ENCODE measurements at places on chromosomes 11 and 22. TPM values are rescaled to one million over a fixed set of nuclear protein-coding genes. Genes with fewer than 3 reads are reported as not detected.

DNA sequence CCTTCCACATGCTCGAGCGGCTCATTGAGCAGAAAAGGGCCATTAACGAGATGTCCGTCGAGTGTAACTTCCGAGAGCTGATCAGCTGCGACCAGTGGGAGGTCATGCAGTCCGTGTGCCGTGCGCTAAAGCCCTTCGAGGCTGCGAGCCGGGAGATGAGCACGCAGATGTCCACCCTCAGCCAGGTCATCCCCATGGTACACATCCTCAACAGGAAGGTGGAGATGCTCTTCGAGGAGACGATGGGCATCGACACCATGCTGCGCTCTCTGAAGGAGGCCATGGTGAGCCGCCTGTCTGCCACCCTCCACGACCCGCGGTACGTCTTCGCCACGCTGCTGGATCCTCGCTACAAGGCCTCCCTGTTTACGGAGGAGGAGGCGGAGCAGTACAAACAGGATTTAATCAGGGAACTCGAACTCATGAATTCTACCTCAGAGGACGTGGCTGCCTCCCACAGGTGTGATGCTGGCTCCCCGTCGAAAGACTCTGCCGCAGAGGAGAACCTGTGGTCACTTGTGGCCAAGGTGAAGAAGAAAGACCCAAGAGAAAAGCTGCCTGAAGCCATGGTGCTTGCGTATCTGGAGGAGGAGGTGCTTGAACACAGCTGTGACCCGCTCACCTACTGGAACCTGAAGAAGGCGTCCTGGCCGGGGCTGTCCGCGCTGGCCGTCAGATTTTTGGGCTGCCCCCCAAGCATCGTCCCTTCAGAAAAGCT lies 31.7 kb downstream of the ALG12 start:
- DNase-seq: no peak

Gene FAM180B
- not detected for total RNA-seq

GRCh38 chr11:15826826-15827225 lies 529.5 kb downstream of the SOX6 start:
- no peak for DNase-seq

DNA sequence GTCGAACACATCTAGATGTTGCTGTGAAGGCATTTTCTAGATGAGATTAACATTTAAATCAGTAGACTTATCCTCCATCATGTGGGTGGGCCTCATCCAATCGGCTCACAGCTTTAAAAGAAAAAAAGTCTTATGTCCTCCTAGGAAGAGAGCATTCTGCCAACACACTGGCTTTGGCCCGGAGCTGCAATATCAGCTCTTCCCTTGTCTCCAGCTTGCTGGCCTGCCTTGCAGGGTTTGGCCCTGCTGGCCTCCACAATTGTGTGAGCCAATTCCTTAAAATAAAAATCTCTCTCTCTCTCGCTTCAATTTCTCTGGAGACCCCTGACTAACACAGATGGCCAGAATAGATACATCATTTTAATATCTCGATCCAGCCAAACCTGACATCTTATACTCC lies 13.1 kb upstream of the ABCC8 start:
- no peak for DNase-seq

DNA sequence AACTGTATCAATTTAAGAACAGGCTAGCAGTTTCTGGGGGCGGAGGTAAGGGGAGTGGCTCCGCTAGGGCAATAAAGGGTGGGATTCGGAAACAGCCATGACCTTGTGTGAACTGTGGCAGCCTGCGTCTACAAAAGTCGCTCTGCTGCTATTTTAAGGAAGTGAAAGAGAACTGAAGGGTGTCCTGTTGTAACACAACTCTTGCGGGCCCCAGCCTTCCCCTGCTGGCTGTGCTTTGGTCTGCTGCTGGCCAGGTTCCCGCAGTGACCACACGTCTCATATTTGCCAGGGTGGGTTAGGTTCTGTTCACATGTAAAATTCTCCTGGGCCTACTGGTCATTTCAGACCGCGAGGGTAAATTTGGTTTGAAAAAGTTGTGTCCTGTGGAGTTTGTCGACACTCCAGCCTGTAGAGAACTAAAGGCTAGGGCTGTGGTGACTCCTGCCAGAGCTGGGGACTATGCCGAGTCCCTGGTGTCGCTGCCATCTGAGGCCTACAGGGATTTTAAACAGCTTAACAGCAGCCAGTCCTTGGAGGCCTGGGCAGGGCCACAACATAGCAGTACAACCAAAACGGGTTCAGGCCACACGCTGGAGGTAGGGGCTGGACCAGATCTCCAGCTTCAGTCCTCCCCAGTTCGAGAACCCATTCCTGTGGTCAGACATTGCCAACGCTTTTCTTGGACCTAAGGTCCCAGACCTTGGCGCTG lies 1.1 kb upstream of the PPFIBP2 start:
- no peak for DNase-seq

- no peak for DNase-seq
Measured at GRCh38 chr11:75203138-75203537, 37.4 kb upstream of the TPBGL start.

- DNase-seq: no peak
Measured at GRCh38 chr22:49756201-49756600, 71.5 kb downstream of the BRD1 start.
